ENCODE measurements at places on chromosomes 1 and 21.

GRCh38 chr1:69985901-69986439, 219.4 kb downstream of the LRRC40 start:
- H3K27ac ChIP-seq, result no peak overlapping the region
- DNase-seq, result no peak
- no peak overlapping the region for H3K4me3 ChIP-seq
- no peaks in the 10 kb centered on the region for H3K36me3 ChIP-seq

DNA sequence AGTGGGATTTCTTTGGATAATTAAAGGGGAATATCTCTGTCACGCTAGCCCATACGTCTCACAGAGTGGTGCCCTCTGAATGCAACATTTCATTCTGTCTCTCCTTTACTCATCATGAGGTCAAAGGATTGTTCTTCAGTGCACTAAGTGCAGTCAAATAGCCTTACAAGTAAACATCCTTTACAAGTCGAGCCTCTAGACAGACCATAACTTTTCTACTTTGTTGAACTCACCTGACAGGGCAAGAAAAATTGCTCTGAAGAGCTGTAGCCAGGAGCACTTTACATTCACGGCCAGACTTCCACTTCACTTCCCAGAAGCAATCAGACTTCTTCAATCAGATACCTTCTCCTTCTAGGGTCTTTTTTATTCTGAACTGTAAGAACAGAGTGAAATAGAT, 768.0 kb upstream of the TMPRSS15 start:
- no peak overlapping the region for H3K27ac ChIP-seq
- H3K4me1 ChIP-seq, result no peaks in the 10 kb centered on the region
- no peak for DNase-seq

DNA sequence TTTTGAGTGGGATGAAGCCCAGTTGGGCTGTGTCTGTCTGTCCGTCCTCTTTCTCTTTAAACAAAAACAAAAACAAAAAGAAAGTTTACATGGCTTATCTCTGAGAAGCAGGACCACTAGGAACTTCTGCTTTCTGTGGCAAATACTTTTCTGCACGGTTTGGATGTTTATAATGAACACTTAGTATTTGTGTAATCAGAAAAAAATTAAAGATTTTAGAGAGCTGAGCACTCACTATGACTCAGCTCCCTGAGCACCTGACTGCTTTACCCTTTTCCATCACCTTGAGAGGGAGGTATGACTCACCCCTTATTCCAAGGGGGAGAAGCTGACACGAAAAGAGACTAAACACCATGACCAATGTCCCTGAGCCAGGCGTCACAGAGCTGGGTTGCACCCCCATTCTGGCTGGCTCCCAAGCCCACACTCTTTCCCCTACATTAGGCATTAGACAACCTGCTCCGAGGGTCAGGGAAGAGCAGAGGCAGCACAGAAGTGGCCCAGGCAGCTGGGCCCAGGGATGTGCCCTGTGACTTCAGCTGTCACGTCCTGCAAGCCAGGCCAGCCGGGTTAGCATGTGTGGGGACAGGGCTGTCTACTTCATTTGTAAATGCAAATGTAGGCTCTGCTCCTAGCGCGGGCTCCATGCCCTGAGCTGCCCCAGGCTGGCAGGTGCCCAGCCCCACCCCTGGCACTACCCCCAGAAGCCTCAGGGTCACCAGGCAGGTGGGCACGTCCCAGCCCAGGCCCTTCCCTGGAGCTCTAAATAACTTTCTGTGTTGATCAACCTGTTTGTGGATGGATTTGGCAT, 30.4 kb downstream of the RAP1GAP start:
- no peak for DNase-seq
- H3K4me3 ChIP-seq, result no peak overlapping the region
- H3K27me3 ChIP-seq, result no peaks in the 10 kb centered on the region
- no peaks in the 10 kb centered on the region for H3K4me1 ChIP-seq

DNA sequence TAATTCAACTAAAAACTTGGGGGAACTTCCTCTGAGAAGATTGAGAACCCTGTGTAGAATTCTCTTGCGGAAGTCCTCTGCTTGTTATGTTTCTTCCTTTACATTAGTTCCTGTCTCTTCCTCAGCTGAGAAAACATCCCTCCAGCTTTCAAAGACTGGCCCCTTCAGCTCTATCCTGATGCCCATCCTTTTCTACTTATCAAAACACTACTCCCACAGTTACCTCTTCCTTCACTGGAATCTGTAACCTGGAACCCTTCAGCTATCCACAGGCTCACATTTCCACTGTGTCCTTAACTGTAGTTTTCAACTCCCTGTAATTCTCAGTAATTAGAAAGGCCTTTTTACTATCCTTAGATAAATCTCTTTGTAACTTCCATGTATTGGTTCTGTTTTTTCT, 6.0 kb upstream of the DEDD start:
- H3K4me3 ChIP-seq, result no peak overlapping the region
- DNase-seq, result no peak
- H3K27ac ChIP-seq, result no peak overlapping the region
- H3K27me3 ChIP-seq, result no peaks in the 10 kb centered on the region
- H3K4me1 ChIP-seq, result no peaks in the 10 kb centered on the region

- no peaks in the 10 kb centered on the region for H3K27me3 ChIP-seq
- DNase-seq, result no peak
- H3K4me3 ChIP-seq, result no peak overlapping the region
- H3K27ac ChIP-seq, result no peak overlapping the region
These were observed 29.9 kb downstream of the ADAM30 start for GRCh38 chr1:119866451-119866850.
